ENCODE measurements at places on chromosomes 12 and 14.

GRCh38 chr14:100221533-100222223 is 17.3 kb upstream of the YY1 start:
- no peak for DNase-seq

DNA sequence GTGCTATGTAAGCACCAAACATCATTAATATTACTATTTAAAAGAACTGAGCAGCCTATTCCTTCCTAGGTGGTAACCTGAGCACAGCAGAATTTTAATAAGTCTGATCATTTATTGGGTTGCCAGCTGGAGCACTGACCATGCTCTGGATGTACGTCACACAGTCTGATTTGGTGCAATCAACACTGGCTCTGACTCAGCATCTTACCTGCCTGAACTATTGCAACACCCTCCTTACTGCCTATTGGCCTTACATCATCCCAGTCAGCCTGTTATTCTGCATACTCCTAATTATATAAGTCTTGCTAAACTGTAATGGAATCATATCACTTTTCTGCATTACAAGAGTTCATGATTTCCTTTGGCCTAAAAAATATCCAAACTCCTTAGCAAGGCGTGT is 149.7 kb downstream of the PTPRO start:
- DNase-seq: no peak

GRCh38 chr14:70108419-70108818 is 80.3 kb downstream of the SLC8A3 start:
- no peak for DNase-seq

- DNase-seq: no peak
These were observed 189.2 kb upstream of the MGAT4C start for GRCh38 chr12:86445356-86445755.

DNA sequence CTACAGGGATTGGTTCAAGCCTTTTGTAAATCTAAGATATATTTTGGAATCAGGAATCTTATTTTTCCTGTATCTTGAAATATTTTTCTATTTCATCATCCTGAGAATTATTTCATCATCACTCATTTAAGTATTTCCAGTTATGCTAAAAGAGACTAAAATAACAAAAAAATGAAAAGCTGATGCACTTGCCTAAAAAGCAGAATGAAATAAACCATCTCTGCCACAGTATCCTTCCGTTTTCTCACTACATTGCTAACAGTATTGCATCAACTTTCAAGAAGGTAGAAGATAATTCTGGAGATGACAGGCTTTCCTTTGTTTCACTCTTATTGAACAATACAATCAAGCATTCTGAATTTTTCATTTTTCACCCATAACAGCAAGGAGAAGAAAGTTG is 31.1 kb upstream of the EIF5 start:
- no peak for DNase-seq

- DNase-seq: no peak
These were observed 11.1 kb upstream of the KRT73 start for GRCh38 chr12:52629281-52630007.

GRCh38 chr12:57737467-57738460 is 778 bp downstream of the AGAP2 start:
- DNase-seq: no peak

DNA sequence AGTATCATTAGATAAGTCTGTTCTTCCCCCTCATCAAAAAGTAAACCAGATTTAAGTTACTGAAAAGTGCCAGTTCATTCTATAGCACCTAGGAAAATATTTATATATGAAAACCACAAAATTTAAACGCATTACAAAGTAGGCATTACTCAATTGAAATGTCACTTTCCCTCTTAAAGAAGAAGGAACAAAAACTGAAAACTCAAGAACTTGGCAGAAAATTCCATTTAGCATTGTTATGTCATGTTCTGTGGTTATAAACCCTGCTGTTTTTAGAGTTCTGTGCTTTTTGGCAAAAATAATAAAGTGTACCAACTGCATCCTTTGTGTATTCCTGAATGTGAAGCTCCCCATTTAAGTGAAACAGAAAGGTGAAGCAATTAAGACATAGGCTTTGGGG is 3.6 kb downstream of the FGD4 start:
- no peak for DNase-seq

- DNase-seq: no peak
These were observed 11.3 kb upstream of the HRK start for GRCh38 chr12:116892349-116893140.

DNA sequence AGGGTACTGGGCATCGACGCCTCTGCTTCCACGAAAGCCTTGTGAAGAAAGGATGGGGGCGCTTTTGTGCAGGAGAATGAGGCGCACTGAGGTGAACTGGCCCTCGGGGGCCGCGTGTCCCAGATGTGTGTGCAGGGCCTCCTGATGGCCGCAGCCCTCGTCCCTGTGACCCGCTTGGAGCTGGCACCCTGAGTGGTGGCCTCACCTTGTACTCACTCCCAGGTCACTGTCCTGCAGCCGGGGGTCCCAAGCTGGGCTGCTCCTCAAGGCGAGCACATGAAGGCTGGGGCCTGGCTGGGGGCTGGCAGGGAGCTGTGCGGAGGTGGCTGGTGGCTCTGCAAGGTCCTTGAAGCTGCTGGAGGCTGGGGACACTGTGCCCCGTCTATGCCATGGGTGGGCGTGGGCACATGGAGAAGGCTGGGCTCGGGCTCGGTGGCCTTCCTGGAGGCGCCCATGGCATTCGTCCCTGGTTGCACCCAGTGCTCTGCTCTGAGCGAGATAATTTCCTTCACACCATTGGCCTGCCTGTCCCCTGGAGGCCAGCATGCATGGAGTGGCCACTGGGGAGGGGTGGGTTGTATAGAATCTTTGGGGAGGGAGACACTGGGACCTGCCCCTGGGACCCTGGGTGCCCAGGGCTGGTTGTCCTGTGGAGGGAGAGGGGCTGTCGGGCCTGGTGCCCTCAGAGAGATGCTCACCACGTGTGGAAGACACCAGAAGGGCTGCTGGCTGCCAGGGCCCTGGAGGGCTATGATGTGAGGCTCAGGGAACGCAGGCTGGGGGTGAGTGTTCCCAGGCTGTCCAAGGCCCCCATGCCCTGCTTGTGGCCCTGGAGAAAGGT is 79.3 kb downstream of the TMEM121 start:
- DNase-seq: no peak

DNA sequence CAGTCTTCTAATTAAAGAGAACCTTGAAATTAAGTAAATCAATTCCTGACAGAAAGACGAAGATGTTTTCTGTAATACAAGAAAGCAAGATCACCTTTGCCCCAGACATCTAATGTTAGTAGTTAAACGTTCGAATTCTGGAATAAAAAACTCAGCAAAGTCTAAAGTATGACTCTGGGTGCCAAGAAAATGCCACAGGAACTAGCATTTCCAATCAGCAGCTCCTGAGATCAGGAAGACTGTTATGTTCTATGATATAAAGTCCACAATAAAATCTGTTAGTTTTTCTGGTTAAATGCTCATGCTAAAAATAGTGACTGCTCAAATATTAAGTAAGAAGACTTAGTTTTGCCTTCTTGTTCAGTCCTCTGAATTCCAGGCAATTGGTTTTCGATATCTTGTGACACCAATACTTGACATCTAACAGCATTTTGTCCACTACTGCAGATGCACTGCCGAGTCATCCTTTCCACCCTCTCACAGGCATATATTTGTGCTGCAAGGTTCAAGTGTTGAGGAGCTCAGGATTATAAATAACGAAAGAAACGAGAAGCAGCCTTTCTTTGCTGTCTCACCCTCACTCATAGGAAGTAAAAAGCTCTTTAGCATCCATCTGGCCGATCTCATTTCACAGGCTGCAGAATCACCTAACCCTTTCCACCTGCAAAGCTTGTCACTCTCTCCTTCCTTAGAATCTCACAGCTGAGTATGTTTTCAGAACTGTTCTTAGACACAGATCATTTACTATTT is 32.0 kb downstream of the SSH1 start:
- DNase-seq: no peak

DNA sequence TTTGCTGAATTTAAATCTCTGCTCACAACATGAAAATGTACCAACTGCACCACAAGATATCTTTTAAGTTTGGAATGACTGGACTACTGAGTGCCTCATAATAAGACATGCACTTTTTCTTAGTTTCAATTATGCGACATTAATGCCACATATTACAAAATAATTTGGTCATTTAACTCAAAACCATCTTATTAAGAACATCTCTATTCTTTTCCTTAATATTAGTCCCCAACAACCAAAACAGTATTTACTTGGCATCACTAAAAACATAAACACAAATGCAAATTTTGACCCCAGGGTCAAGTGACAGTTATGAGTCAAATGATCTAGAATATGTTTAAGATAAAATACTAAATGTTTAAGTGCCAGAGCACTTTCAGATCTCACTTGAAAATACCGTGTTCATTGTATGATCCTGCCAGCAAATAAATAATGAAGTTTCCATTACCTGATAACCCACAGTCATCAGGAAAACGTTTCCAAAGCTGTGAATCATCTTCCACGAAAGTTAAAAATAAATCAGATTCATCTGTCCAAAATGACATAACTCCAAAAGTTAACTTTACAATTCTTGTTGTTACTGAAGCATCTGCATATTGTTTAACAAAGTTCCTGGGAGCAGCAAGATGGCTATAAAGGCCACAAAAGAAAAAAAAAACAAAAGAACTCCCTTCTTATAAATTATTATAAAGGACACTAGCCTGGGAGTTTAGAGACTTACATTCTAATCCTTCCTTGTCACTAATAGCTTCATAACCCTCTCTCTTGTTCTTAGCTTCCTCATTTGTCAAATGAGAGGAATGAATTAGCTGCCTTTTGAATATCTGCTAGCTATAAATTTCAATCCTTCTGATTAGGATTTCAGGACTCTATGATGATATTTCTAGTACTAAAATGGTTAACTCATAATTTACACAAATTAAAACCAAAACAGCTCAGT is 30.5 kb upstream of the AP4S1 start:
- DNase-seq: no peak

DNA sequence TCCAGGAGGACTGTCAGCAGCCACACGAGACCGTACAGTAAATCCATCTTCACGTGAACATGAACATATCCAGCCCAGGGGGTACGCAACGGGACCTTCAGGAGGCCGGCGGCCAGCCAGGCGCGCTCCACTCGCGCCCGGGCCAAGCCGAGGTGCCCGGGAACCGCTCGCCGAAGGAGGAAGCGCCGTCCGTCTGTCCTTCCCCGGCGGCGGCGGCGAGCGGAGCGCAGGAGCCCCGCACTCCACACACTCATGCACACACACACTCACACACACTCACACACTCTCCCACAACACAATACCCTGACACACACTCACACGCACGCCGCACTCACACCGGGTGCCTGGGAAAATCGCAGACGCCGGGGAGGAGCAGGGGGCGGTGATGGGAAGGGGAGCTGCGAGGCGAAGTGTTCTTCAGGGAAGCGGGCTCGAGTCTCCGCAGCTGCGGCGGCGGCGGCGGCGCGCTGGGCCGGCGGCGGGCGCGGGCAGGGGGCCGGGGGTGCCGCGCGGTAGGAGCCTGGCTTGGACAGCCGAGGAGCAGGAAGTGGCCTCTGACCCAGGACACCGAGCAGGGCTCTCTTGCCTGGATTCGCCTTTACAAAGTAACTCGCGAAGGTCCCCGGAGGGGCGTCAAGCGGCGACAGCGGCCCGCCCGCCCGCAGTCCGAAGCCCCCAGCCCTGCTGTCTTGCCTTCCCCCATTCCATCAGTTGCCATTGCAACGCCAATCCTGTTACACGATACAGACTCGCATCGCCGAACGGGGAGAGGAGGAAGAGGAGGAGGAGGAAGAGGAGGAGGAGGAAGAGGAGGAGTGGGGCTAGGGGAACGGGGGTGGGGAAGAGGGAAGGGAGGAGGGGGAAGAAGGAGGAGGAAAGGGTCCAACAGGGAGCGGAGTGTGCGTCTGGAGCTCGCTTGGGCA is 601 bp downstream of the MDGA2 start:
- no peak for DNase-seq

DNA sequence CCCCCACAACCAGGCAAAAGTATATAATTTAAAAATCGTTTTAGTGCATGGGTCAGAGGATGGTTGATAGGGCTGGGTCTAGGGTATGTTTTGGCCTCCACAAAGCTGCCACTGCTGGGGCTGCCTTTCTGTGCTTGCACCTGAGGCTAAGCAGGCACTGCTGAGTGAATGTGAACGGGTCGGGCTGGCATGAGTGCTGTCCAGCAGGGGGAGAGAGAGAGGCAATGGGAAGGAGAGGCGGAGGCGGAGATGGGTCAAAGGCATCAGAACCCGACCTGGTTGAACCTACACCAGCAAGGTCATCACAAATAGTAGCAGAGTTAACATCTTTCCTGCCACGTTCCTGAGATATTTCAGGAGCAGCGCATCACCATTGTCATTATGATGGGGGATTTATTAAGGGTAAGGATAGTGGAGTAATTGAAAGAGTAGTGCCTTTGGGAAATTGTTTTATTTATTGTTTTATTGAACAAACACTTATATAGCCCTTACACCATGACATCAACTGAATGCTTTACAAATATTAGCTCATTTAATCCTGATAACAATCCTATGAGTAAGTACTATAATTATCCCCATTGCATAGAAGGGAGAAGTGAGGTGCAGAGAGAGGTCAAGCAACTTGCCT is 5.8 kb upstream of the NRXN3 start:
- no peak for DNase-seq

- no peak for DNase-seq
These were observed 59.1 kb upstream of the SLC6A13 start for GRCh38 chr12:321606-322326.

- no peak for DNase-seq
These were observed 189.3 kb upstream of the LHX5 start for GRCh38 chr12:113660936-113661335.

DNA sequence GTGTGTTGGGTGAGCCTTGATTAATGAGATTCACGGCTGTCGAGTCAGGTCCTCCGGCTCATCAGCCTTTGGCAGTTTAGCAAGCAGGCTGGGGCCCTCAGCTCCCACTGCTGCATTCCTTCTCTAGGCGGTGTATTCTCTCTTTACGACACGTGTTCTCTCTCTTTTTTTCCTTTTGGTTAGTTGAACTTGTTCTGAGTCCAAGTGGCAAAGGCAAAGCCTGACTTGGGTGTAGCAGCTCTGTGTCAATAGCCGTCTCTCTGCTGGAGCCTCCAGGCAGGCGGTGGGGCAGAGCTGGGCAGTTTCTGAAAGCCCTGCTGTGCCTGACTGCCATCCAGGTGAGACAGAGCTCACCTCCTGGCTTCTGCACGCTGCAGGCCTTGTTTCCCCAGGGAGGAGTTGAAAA is 46.6 kb downstream of the SUSD6 start:
- no peak for DNase-seq

DNA sequence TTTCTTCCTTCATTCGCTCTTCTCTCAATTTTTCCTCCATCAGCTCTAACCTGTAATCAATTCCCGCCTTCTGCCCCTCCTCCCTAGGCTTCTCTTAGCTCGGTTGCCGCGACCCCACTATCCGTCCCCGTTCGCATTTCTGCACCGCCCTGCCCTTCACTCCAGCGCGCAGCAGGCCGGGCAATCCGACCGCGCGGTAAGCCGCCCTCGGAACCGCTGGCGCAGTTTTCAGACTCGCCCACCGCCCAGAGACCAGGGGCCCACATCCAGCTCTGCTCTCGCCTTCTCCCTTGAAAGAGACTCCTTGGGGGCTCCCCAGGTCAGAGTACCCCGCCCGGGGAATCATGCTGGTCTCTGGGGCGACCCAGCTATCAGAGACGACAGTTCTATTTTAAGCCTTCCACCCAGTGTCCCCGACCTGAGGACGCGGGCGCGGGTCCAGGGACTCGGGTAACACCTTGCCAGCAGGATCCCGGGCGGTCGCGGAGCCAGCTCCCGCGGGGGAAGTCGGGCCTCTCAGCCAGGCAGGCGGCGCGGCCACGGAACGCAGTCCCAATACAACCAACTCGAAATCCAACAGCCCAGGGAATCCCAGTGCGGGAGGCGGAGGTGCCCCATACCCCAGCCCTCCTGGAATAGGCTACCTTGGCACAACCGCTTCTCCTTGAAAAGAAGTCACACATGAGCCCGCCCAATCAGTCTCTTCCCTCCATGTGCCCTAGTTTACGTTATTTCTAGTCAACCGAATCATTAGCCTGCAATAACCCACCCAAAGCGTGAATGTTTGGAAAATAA is 5.7 kb upstream of the SLC38A4 start:
- peak; percentile 51 for DNase-seq
